ENCODE measurements at places on chromosomes 13 and 19. TPM values are rescaled to one million over a fixed set of nuclear protein-coding genes. Genes with fewer than 3 reads are reported as not detected.

Gene VSTM2B
- total RNA-seq: not detected

Gene ZNF69
- total RNA-seq: 5.8 TPM

Gene FLT3
- total RNA-seq: not detected

Gene CATSPERD
- not detected for total RNA-seq

Gene TSSK6
- total RNA-seq: 5.8 TPM

Gene SLC35E1
- 44.5 TPM for total RNA-seq

Gene ZNF709
- 5.0 TPM for total RNA-seq

Gene URAD
- not detected for total RNA-seq

Gene ZNF177
- 1.5 TPM for total RNA-seq

Gene KLK15
- not detected for total RNA-seq

Gene FAM216B
- total RNA-seq: not detected

Gene PRODH2
- not detected for total RNA-seq

Gene KLK14
- 0.72 TPM for total RNA-seq

Gene ATP8B3
- total RNA-seq: 17.0 TPM

Gene LILRB3
- 1.3 TPM for total RNA-seq

Gene ADAMTSL5
- total RNA-seq: 1.8 TPM

Gene LRRC8E
- total RNA-seq: not detected

Gene ZNF730
- 1.6 TPM for total RNA-seq

Gene NUMBL
- total RNA-seq: 11.7 TPM

Gene LRRC63
- total RNA-seq: 1.6 TPM

Gene NDFIP2
- total RNA-seq: 9.8 TPM

Gene HIPK4
- not detected for total RNA-seq

Gene ADPRHL1
- total RNA-seq: 0.82 TPM

Gene ATP4B
- not detected for total RNA-seq

Gene KLK7
- not detected for total RNA-seq

Gene WDR88
- not detected for total RNA-seq

Gene CYP2S1
- 1.1 TPM for total RNA-seq

Gene CFD
- 5.5 TPM for total RNA-seq

Gene APC2
- 0.11 TPM for total RNA-seq

Gene FPR3
- 2.5 TPM for total RNA-seq

Gene ZNF543
- total RNA-seq: 12.5 TPM

Gene C19orf73
- total RNA-seq: 1.7 TPM

Gene PTGER1
- 0.36 TPM for total RNA-seq

Gene EDDM13
- 1.7 TPM for total RNA-seq

Gene CCDC194
- 5.4 TPM for total RNA-seq

Gene TMEM221
- total RNA-seq: not detected

Gene KIR3DL1
- 0.23 TPM for total RNA-seq

Gene NXNL1
- not detected for total RNA-seq

Gene TMEM255B
- 1.6 TPM for total RNA-seq

Gene OLFM4
- total RNA-seq: not detected

Gene ZNF729
- not detected for total RNA-seq

Gene FKBP8
- total RNA-seq: 261 TPM

Gene PGLYRP2
- total RNA-seq: 0.40 TPM
